Stimulated activated CD8-positive, alpha-beta memory T cell treated with anti-CD3 and anti-CD28 coated beads, Interleukin-7, amount 100 ng/mL, for 1 hour (primary cell): ENCODE measurements at places on chromosomes 5 and 9.

GRCh38 chr5:165333623-165334022 lies 1828.2 kb downstream of the MAT2B start:
- no peak for DNase-seq

DNA sequence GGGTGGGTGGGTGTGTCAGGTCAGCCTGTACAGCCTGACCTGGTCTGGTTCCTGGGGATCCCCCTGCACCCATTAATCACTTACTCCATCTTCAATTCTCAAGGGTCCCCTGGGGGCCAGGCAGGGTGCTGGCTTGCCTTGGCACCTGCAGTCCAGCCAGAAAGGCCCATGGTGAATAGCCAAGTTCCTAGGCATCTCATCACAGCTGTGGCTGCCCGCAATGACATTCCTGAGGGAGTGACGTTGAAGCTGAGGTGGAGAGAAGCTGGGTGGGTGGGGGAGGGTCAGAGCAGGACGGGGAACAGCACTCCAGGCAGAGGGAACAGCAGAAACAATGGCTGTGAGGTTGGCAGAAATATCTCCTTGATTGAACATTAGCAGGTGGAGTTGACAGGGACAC lies 10.6 kb downstream of the HMCN2 start:
- DNase-seq: no peak

DNA sequence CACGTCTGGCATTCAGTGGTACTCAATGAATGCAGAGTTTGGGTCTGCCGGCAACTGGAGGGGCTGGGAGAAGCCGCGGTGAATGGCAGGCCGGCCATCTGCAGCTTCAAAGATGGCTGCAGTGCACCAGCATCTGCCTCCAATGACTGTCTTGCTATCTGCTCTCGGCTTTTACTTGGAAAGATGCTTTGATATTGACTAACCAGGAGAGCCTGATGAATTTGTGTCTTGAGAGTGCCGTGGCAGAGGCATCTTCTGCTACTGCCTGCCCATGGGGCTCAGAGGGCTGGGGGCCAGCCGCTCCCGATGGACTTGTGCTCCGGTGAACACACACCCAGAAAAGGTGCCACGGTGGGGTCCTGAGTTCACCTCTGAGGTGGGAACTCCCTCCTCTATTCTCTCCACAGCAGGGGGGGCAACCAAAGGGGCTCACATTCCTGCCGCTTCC lies 164.5 kb downstream of the COL23A1 start:
- DNase-seq: no peak

GRCh38 chr9:129687391-129687790 lies 21.9 kb downstream of the PRRX2 start:
- DNase-seq: no peak

DNA sequence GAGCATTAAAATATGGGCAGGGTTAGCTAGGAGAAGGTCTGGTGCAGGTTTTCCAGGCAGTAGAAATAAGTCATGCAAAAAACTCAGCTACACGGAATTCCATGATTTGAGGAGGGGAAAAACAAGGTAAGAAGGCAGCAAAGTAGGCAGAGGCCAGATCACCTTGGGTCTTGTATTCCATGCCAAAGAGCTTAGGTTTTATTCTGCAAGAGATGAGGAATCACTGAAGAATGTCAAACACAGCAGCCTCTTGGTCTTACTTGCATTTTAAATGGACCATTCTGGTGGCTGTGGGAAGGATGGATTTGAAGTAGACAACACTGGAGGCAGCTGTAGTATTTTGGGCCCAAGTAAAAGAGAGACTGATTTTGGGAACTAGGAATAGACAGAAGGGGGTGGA lies 8.6 kb downstream of the TRPM3 start:
- no peak for DNase-seq

DNA sequence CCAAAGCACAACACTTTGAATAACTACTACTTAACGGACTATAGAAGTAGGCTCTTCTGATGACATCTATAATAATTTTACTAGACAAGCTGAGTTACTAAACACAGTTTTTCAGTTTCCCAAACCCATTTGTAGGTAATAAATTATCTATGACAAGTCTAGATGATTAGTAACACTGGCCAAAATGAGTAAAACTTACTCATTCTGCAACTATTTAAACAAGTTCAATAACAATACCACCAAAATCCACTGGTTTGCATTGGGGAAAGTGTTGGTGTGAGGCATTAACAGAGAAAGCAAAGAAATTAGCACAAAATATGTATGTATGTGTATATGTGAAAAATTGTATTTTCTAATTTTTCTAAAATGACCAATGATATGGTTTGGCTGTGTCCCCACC lies 119.3 kb downstream of the NR2F1-AS1 start:
- DNase-seq: no peak

DNA sequence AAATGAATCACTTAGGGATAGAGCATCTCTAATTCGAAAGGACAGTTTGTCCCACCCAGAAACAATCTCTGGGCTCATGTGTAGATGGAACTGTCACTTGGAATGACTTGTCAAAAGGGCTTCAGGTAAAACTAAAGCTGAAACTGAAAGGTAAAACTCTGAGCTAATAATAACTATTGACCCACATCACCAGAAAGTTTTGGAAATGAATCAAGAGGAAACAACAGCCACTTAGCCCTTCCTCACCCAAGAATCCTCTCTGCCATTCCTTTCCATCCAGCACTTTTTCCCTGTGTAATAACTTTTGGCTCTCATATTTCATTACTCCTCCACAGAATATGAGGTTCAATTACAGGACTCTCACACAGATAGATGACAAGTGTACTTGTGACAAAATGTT lies 14.0 kb upstream of the GLRX start:
- DNase-seq: no peak

GRCh38 chr9:92686954-92687353 lies 17.0 kb upstream of the IPPK start:
- DNase-seq: no peak

GRCh38 chr5:174058433-174059122 lies 13.1 kb downstream of the NSG2 start:
- DNase-seq: no peak

GRCh38 chr5:57895766-57896165 lies 413.2 kb upstream of the ACTBL2 start:
- DNase-seq: no peak

- DNase-seq: no peak
Measured at GRCh38 chr9:129761293-129761900, 8.6 kb upstream of the PTGES start.

GRCh38 chr9:69380301-69380700 lies 55.3 kb downstream of the ENTREP1 start:
- DNase-seq: no peak

GRCh38 chr5:139038613-139039305 lies 159.4 kb downstream of the SIL1 start:
- DNase-seq: no peak

- no peak for DNase-seq
Measured at GRCh38 chr5:149441986-149442385, 62.9 kb upstream of the IL17B start.

GRCh38 chr9:124940894-124941678 lies at the start of gene GOLGA1:
Gene GOLGA1 (minus strand): TSS chr9:124941083. CDS start chr9:124938711, 2,372 bp downstream.
- peak; percentile 85 for DNase-seq

DNA sequence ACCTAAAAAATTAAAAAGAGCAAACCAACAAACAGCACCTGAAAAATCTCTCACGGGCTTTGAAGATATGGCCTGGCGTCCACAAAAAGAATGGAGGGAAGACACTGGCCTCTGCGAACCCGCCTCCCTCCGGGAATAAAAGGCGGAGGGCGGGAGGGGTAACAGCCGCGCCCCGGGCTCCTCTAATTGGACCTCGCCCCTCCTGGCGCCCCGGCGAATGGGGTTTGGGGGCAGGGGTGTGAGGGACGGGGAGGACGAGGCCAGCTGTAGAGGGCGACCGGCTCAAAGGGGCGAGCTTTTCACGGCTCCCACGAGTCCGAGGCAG lies 753 bp downstream of the FANCC start:
- DNase-seq: no peak

GRCh38 chr9:123175854-123176629 lies 92.3 kb downstream of the STRBP start:
- no peak for DNase-seq

DNA sequence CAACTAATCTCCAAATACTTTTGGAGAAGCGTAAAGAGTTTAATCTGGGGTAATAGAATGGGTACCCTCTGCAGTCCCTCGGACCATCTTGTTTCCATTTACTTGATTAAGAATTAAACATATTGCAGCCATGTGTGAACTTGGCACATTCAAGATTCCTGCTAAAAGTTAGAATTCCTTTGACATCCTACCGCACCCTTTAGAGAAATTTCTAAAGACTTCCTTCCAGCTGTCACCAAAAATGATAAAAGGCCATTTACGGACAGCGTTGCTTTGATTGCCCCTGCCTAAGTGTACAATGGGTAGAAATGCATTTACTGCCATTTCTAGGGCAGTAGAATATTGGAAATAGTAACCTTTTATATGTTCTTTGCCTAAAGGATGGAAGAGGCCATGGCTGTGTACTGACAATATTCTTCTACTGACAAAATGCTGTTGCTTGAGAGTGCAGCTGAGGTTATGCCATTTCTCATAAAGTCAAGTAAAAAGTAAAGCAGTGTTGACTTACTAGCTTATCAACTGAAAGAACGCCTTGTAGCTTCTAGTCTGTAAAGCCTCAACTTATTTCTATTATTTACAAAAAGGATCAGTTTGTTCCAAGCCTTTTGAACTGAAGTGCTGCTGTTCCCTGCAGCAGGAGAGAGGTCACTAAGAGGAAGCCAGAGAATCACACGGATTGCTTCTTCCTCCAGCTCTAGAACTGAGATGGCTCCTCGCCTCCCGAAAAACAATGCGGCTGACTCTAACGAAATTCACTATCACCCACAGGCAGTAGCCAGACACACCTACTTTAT lies 139.8 kb upstream of the BASP1 start:
- DNase-seq: no peak

- no peak for DNase-seq
Measured at GRCh38 chr5:180070756-180071530, 616 bp downstream of the RNF130 start.

DNA sequence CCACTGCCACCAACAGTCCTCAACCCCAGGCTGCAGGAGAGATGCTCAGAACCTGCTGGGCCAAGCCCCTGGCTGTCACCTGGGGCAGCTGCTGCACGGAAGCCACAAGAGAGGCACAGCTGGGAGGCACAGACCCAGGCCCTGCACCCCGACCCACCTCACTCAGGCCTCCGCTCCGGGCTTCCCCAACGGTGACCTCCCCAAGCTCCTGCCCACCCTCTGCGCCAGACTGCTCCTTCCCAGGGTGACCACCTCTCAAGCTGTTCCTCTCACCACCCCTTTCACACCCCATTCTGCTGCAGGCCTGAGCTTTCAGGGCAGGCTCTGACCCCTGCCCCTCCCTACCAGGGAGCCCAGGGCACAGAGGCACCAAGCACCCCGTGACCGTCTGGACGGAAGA lies 33.0 kb downstream of the VAV2 start:
- DNase-seq: no peak

DNA sequence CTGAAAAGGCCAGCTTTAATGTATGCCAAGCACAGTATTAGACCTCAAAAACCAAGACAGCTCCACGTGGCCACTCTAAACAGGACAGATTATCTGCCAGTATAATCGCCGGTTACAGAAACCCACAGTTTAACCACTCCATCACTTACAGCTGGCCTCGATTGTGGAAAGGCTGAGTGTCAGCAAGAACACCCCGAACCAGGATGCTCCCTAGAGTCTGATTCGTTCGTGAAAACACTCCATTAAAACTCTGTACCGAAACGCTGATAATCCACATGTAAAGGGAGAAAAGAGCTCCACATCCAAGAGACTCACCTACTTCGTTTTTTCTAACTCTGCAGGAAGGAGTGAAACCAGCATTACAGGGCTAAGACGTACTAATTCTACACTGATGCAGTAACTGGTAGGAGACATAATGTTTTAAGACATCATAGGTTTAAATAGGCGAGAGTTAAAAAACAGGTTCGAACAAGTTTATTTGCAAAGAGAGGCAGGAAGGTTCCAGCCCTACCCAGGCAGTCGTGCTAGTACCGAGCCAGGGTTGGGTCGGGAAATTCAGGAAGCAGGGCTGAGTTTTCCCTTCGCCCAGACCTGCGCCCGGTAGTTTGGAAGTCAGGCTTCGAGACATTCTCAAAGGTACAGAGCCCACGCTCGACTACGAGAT lies 949 bp downstream of the SERINC5 start:
- DNase-seq: no peak

GRCh38 chr9:16519001-16519400 lies 351.5 kb downstream of the BNC2 start:
- no peak for DNase-seq

DNA sequence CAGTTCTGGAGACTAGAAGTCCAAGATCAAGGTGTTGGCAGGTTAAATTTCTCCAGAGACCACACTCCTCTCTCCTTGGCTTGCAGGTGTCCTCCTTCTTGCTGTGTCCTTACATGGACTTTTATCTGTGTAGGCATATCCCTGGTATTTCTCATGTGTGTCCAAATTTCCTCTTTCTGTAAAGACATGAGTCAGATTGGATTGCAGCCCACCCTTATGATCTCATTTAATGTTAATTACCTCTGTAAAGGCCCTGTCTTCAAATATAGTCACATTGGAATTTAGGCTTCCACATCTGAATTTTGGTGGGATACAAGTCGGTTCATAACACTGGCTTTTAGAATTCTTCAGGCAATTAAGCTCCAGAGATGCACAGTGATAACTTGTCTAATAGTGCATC lies 322.2 kb upstream of the GRIA1 start:
- no peak for DNase-seq

- no peak for DNase-seq
Measured at GRCh38 chr5:15252331-15252730, 247.6 kb upstream of the FBXL7 start.

DNA sequence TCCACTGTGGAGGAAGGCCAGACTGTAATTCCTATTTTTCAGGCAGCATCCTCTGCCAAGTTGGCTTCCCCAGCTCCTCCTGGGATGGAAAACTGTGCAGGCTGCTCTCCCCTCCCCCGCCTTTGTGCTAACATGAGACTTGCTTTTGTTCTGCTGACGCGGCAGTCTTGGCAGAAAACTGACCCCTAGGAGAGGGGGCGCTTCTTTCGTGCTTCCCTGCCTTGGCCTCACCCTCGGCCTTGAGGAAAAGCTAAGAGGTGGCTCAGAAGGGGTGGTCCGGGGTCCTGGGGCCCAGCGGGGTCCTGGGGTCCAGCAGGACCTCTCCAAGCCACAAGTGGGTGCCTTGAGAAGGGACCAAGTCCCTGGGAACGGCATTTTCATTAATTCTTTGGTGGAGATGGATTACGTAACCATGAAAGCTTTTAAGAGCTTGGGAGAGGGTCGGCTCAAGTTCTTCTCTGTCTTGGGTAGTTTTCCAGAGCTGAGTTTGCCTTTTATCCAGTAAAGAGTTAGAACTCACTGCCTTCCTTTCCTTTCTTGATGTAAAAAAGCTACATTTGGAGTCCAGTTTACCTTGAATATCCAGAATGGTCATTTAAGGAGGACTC lies 51.0 kb downstream of the SH3PXD2B start:
- no peak for DNase-seq

DNA sequence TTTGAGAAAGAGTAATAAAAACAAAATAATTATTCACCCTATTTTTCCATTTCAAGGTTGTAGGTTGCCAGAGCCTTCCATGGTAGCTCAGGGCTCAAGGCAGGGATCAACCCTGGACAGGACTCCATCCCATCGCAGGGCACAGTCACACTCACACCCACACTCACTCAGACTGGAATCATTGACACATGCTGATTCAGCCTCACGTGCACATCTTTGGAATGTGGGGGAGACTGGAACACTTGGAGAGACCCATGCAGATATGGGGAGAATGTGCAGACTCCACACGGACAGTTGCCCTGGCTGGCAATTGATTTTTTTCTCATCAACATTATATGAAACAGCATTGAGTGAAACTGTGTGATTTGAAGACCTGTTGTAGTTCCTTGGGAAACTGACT lies 234.1 kb downstream of the ADGRV1 start:
- no peak for DNase-seq

- DNase-seq: no peak
Measured at GRCh38 chr5:125088522-125089105, 342.2 kb upstream of the ZNF608 start.

GRCh38 chr5:126391386-126391785 lies 31.8 kb upstream of the GRAMD2B start:
- DNase-seq: no peak
